ENCODE measurements at places on chromosomes 1 and 21. TPM values are rescaled to one million over a fixed set of nuclear protein-coding genes. Genes with fewer than 3 reads are reported as not detected.

SDE2 gene
- polyA plus RNA-seq: 24.2 TPM

VWA5B1 gene
- 0.53 TPM for polyA plus RNA-seq

LAX1 gene
- polyA plus RNA-seq: 0.21 TPM

NTMT2 gene
- polyA plus RNA-seq: not detected

GRCh38 chr1:210645582-210646257 is 317.0 kb downstream of the HHAT start:
- no peak for DNase-seq

- no peak for DNase-seq
Observed at GRCh38 chr1:198361237-198361767, 179.2 kb downstream of the ATP6V1G3 start.

DNA sequence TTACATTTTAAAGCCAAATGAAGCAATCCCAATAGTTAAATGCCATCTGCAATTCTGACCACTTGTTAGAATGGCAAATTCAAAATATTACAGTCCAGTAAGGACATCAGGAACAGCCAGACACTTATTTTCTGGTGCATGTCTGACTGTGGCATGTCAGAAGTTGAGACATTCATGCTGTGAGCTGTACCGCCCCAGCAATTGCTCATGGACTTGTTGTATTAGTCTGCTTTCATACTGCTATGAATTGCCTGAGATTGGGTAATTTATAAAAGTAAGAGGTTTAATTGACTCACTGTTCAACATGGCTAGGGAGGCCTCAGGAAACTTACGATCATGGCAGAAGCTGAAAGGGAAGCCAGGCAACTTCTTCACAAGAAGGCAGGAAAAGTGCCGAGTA is 19.1 kb downstream of the DDAH1 start:
- no peak for DNase-seq

DNA sequence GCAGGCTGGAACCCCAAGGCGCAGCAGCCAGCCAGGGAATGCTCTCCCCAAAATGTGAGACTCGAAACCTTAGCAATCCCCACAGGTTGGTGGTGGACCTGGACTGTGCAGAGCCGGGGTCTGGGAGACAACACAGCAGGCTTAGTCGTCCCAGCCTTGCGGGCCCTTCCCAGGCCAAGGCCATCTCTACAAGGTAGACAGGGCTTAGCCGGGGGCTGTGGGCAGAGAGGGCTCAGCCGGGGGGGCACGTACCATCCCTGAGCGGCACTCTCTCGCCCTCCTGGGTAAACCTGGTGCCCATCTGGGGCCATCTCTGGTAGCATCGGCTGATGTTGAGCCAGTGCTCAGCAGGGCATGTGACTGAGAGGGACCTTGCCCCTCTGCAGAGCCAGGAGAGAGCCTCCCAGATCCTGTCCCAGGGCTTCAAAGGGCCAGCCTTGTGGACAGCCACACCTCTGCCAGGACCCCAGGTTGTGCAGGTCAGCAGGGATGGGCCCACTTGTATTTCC is 2.2 kb upstream of the ACTRT2 start:
- no peak for DNase-seq

- no peak for DNase-seq
Observed at GRCh38 chr1:167196166-167196565, 24.5 kb upstream of the POU2F1 start.
